ENCODE measurements at places on chromosomes 11 and 22. TPM values are rescaled to one million over a fixed set of nuclear protein-coding genes. Genes with fewer than 3 reads are reported as not detected.

DNA sequence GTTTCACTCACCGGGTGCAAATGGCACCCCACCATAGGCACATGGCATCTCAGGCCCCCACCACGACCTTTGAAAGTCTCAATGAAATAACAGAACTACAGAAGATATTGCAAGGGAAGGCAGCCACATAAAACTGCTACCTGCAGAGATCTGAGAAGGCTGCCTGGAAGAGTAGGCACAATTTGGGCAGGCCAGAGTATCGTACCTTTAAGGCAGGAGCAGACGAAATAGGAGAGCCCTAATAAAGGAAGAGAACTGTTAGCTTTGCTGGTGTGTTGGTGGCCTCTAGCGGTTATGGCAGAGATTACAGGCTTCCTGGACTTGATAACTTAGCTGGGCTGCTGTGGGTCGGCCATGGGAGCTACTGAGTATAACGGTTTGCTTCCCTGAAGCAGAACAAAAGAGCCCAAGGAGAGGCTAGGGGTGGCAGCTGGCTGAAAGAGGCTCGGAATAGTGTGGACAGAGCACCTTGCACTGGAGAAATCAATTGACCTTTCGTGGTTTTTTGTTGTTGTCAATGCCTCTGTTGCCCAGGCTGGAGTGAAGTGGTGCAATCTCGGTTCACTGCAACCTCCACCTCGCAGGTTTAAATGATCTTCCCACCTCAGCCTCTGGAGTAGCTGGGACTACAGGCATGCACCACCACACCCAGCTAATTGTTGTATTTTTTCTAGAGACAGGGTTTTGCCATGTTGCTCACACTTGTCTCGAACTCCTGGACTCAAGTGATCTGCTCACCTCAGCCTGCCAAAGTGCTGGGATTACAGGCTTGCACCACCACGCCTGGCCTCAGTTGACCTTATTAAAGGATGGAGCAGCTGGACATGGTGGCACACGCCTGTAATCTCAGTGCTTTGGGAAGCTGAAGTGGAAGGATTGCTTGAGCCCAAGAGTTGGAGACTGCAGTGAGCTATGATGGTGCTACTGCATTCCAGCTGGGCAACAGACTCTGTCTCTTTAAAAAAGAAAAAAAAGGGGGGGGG, 4.8 kb downstream of the SDF2L1 start:
- peak; percentile 77 for DNase-seq

DNA sequence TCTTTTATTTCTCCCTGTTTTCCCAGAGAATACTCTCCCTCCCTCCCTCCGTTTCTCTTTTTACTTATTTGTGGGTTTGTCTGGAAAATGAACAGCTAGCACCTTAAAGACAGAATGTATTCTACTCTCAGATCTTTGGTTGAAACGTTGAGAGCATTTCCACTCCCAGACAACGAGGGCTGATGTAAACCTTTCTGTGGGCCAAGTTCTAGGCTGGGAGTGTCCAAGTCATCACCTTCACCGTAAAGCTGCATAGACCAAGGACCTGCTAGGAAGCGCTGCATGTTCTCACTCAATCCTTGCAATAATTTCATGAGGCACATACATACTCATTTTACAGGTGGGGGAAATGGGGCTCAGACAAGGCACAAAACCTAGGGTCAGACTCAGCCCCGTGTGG, 32.4 kb downstream of the MYH9 start:
- no peak for DNase-seq

C11orf16 gene
- not detected for polyA plus RNA-seq

DNA sequence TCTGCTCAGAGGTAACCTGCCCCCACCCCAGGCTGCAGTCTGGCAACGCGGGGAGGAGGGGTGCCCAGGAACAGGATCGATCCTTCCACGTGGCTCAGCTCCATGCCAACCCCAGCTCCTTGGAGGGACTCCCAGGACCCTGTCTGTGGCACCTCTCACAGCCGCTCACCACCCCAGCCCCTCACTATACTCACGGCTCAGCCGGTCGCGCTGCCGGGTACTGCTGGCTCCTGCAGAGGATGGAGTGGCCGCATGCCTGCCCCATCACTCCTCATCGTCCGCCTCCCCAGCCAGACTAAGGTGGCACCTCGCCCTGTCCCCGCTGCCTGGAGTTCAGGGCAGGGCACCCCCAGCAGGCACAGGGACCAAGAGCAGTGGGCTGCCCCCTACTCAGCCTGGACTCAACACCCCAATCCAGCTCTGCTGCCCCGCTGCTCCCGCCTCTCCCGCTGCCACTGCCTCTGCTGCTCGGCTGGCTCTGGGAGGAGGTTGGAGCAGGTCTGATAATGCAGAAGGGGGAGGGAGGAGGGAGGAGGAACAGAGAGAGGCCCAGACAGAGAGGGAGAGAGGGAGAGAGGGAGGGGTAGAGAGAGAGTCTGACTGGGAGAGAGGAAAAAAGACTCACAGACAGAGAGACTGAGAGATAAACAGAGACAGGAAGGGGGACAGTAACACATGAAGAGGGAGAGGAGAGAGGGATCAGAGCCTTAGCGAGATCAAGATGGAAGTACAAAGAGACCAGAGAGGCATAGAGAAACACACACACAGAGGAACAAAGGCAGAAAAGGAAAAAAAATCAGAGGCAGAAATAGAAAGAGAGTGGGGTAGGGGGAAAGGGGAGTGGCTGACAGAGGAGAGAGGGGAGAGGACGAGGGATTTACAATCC, at the start of gene PDE2A:
PDE2A (minus strand) TSS at position 480 of the 886 bp plus-strand sequence; CDS start at position 265, 215 bp downstream.
- DNase-seq = no peak

MSANTD2 gene
- polyA plus RNA-seq = 4.2 TPM

SLC35C1 gene
- 5.0 TPM for polyA plus RNA-seq

GRCh38 chr22:40387746-40388145, 17.4 kb downstream of the SGSM3 start:
- DNase-seq = no peak

GRCh38 chr11:73034331-73034730, 107.8 kb downstream of the FCHSD2 start:
- no peak for DNase-seq

- no peak for DNase-seq
Measured at GRCh38 chr11:96481204-96481603, 91.4 kb downstream of the JRKL start.

DNA sequence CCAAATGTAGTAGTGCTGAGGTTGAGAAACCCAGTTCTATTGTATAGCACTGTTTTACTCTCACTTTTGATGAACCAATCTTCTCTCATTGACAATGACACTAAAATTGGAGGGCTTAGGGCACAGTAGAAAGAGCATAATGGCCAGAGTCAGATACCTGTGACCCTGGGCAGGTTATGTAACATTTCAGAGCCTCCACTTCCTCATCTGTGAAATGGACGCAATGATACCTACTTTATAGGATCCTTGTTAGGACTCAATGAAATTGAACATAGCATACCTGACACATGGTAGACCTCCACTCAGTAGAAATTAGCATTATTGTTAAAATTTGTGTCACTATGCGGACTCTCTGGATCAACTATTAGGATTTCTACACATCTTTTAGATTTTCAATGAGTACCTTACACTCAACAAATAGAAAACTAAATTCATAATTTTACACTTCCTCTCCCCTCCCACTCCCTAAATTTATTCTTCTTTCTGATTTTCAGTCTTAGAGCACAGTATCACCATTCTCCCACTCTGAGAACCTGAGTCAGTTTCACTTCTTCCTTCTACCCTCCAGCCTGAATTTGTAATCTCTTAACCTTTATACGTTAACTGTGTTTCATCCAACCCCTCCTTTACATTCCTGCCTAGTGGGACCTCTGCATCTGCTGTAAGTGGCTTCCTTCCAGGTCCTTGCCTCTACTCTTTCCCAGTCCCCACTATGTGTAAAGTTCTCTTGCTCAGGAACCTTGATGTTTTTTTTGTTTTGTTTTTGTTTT, 78.3 kb downstream of the MICAL2 start:
- DNase-seq = no peak

DNA sequence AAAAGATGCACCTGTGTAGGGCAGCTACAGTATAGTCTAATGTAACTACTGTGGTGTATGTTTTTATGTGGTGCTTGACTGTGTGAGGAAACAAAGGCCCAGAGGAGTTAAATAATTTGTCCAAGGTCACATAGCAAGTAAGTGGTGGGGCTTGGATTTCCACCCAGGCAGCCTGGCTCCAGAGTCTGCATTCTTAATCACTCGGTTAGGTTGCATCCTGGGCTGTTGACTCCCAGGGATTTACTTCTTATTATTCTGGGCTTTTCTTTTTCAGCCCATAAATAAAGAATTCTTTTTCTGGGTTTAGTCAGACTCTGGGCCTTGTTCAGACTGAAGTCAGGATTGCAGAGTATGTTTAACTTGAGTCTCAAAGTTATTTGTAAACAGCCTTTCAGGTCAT, 82.1 kb downstream of the ARHGAP42 start:
- DNase-seq = no peak

CLTCL1 gene
- not detected for polyA plus RNA-seq

CD3G gene
- 0.70 TPM for polyA plus RNA-seq

- DNase-seq = peak; percentile 52
Measured at GRCh38 chr11:27471589-27472397, 797 bp downstream of the LGR4 start.

DNA sequence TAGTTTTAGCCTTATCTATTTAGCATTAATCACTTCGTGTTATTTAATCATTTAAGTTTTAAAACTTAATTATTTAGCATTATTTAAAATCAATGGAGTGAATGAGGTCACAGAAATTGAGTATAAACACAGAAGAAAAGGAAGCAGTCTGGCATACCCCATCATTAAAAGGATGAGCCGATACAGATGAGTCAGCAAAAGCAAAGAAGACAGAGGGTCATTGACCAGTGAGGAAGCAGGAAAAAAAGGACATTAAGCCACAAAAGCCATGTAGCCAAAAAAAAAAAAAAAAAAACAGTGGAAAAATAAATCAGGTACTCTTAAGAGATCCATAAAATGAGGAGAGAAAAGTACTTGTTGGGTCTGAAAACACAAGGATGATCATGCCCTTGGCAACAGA, 71.5 kb downstream of the TYR start:
- DNase-seq = no peak

TUBA8 gene
- polyA plus RNA-seq = 0.86 TPM

PDXP gene
- 5.9 TPM for polyA plus RNA-seq

DNA sequence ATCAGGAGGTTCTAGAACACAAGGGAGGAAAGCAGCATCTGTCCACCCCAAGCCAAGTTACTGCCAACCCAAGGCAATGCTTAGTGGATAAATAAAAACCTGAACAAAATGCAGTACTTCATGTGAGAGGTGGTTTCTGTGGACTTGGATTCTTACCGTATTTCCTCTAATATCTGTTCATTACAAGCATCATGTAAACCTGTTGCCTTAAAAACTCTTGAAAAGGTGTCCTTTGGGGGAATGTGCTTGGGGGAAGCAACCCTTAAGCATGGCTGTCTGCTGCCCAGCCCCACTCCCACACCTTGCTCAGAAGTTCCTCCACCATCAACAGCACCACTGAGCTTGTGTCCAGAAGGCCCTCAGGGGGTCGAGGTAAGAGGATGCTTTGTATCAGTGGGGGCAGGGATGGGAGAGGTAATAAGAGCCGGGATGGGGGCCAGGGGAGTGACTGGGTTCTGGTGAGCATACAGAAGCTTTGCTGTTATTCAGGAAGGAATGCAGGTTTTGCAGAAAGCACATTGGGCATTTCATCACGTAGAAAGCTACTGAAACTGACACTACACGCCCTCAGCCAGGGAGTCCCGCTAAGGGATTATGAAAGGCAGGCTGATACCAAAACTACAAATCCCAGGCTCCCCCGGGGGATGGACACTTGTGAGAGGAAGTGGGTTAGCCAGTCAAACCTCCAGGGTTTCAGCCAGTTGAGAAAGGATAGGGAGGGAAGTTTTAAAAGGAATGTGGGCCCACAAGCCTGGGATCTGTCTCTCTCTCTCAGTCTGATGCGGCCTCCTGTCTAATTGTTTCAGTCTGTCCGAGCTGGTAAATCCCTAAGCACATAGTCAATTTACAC, 52.0 kb downstream of the KCNJ1 start:
- DNase-seq = no peak

- no peak for DNase-seq
Measured at GRCh38 chr22:39997939-39998726, 3.4 kb downstream of the FAM83F start.

DNA sequence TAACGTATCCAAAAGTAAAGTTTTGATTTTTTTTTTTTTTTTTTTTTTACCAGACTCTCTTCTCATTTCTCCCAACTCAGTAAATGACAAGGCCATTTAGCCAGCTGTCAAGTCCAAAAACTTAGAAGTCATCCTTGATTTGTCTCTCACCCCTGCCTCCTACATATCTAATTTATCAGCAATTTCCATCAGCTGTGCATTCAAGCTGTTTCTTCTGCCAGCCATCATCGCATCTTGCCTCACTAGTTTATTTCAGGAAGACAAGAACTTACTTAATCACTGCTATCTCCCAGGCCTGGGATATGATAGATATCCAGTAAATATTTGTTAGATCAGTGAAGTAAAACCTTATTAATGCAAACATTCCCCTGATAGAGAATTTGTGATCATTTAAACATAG, 47.6 kb downstream of the SCGB1A1 start:
- DNase-seq = no peak

- DNase-seq = no peak
Measured at GRCh38 chr11:15754221-15754620, 602.1 kb downstream of the SOX6 start.

DNA sequence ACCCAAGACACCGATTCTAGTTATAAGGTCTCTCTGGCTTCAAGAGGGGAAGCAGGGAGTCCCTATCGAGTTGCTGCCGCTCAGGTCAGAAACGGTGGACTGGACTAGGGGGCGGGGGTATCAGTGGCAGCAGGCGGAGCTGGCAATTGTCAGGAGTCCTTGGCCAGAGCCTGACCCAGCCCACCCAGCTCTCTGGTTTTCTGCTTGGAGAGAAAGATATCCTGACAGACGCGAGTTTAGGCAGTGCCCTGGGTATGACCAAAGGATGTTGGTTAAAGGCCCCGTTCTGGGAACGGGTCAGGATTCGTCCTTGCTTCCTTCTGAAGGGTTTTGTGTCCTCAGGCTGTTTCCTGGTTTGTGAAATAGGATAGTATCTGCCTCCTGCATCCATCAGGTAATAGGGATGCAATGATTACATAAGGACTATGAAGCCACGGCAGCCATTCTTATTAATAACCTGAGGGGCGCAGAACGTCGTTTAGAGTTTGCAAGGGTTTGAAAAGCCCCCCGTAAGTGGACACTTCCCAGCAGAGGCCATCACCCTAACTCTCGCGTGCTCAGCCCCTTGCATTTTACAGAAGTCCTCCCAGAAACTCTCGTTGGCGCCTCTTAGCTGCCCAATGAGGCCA, 700 bp upstream of the DEPDC5 start:
- DNase-seq = no peak

DNA sequence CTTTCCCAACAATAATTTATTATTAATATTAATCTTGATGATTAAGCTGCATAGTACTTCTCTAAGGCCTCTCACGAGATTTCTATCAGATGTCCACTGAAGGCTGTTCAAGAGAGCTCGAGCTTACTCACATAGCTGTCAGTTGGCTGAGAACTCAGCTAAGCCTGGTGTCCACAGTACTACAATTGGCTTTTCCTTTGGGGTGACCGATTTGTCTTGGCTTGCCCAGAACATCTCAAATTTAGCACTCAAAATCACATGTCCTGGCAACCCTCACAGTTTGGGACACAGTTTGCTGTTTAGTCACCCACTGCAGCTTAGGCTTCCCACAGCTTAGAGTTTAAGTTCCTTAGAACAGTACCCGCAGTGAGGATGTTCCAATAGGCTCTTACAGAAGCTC, 96.5 kb downstream of the LUZP2 start:
- no peak for DNase-seq

GRCh38 chr11:108167624-108168023, 46.3 kb downstream of the ACAT1 start:
- no peak for DNase-seq

GRCh38 chr11:85752890-85753581, 57.9 kb downstream of the SYTL2 start:
- DNase-seq = peak; percentile 19
